A172 (cell line): ENCODE measurements at places on chromosomes 16 and 17.

DNA sequence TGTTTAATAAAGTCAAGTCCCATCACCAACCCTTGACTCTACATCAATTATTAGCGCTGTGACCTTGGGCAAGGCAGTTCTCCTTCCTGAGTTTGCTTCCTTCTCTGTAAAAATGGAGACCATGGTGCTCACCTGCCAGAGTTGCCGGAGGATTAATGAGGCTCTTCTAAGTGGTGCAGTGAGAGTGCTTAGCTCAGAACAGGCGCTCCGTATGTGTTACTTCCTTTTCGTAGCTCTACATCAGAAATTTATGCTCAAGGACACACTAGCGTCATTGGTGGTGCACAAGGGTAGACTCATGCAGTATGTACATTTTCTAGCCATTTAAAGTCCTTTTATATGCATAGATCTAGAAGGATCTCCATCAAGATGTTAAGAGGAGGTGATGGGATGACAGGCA, 17.4 kb upstream of the CMIP start:
- DNase-seq: no peak

DNA sequence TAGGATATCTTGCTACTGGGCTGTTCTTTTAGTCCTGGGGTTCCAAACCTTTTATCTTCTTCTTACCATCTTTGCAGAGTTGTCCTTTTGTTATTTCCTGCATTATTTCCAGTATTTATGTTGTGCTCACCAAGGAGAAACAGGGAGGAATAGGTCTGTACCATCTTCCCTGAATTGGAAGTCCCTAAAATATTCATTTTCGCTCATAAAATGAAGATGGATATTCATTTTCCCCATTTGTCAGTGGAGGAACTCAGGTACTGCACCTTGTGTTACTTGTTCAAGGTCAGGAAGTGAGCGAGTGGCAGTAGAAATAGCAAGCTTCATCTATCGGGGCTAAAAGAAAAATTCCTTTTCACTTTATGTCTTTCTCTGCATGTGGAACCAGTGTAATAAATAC, 989.7 kb downstream of the CDH11 start:
- DNase-seq: no peak

DNA sequence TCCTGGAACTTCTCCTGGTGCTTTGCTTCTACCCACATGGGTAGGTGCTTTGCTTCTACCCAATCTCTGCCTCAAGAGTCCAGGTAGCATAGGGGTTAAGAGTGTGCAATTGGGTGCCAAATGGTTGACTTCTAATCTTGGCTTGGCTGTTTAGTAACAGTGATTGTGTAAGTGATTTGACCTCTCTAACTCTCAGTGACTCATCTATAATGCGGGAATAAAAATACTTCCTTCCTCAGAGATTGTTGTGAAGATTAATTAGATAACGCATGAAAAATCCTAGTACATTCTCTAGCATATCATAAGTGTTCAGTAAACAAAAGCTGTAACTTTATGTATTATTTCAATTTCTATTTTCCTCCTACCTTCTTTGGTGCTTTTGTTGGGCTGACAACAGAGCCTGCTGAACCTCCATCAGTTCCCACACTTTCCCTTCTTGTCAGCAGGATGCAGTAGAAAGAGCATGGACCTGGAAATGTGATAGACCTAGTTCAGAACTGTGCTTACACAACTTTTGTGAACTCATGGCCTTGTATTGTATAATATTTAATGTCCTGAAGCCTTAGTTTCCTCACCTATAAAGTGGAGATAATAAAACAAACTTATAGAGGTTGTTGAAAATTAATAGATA, 72.9 kb upstream of the SMIM36 start:
- DNase-seq: peak; percentile 35

DNA sequence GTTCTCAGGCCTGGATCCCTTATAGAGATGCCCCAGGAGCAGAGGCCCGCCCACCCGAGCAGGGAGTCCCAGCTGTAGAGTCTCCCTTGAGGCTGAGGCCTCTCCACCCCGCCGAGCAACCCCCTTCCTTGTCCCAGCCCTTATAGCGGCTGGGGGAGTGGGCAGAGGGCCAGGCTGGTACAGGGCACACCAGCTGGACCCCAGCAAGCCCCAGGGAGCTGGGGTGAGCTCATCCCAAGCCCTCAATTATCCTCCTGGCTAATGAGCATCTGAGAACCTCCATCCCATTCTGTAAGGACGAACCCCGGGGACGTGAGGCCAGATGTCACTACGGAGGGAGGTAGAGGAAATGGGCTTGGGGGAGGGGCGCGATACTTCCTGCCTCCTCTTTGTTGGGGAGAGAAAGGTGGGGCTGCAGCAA, 3.2 kb upstream of the SNN start:
- no peak for DNase-seq

DNA sequence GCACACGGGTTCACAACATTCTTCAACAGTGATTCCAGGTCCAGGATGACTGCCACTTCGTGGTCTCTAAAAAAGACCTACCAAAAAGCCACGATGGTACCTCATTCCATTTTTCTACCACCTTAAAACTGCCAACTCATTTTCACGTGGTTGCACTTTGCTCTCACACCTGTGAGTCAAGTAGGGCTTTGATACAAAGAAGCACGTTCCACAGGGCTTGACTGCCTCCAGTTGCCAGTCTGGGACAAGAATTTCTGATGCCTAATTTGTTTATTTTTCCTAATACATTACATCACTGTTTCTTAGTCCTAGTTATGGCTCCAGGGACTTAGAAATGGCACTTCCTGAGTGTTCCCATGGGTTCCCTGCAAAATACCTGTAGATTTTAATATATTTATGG, 911.6 kb upstream of the EEF2KMT start:
- DNase-seq: no peak

DNA sequence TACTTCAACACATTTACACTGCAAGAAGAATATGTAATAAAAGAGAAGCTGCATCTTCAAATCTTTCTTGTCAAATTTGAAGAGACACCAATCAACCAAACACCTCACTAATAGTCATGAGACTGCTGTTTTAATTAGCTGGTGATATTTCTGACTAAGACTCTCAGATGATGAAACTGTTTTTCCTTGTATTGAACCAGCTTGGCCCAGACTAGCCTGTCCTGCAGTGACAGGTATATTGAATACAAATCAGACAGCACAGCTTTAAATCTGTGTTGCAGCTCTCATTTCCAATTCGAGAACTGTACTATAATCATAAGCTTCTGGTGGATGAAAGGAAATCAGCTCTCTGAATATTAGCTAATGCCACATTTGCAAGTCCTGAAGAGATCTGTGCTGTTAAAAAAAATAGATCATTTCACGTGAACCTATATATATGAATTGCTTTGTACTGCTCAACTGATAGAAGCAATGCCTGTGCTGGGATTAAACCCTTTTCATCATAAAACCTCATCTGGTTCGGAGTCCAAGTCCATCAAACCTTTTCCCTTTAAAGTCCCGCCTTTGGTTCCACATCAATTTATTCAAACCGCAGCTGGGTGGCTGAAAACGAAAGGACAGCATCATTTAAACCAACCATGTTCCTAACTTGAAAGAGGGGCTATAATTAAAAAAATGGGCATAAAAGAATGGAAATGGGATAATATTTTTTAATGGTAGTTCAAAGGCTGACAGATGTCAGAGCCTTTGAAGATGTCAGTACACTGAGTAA, 306.2 kb downstream of the CEP112 start:
- no peak for DNase-seq

GRCh38 chr16:51982715-51983680, 563.9 kb downstream of the TOX3 start:
- DNase-seq: peak; percentile 82

GRCh38 chr17:44007346-44008204, 3.2 kb downstream of the NAGS start:
- peak; percentile 40 for DNase-seq

GRCh38 chr17:32882734-32883133, 5.8 kb upstream of the MYO1D start:
- no peak for DNase-seq

DNA sequence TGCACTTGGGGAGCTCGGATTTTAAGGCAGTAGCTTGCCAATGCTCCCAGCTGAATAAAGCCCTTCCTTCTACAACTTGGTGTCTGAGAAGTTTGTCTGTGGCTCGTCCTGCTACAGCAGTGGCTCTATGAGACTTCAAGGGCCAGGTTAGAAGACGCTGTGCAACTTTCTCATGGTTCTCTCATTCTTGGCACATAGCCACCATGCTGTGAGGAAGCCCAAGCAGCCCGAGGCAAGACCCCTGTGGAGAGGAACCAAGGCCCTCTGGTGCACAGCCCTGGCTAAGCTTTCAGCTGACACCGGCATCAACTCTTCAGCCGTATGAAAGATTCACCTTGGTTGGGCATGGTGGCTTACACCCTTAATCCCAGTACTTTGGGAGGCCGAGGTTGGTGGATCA, 116.9 kb upstream of the EEF2KMT start:
- DNase-seq: no peak

- no peak for DNase-seq
Measured at GRCh38 chr17:19270704-19271611, 33.8 kb downstream of the EPN2 start.

- no peak for DNase-seq
Measured at GRCh38 chr17:59863616-59864015, 29.1 kb downstream of the TUBD1 start.

DNA sequence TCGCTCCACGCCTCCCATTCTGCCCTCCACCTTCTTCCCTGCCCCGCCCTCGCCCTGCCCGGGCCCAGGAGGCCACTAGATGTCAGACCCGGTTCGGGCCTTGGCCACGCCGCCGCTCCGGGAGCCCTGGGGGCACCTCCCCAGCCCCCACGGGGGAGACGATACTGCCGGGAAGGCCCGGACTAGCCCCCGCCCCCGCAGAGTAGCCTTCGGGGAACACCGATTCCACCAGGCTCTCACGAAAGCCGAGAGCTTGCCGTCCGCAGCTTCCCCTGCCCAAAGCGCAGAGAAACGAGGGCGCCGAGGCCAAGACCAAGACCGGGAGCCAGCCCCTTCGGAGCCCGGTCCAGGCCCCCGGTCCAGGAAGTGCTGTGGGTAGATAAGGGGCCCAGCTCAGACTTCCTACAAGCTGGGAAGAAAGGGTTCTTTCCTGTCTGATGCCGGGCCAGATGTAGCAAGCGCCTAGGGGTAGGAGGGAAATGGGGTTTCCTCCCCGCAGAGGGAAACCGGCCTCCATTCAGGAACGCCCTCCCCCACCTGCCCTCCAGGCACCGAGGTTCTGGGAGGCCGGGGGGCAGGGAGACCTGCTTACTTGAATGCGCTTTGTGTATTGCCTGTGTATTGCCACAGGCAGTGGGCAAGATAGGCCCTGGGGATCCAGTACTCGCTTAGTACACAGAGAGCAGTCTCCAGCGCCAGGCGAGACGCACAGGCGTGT, 806 bp upstream of the CYB561 start:
- DNase-seq: no peak

- no peak for DNase-seq
Measured at GRCh38 chr16:87744750-87745514, 20.9 kb downstream of the KLHDC4 start.

DNA sequence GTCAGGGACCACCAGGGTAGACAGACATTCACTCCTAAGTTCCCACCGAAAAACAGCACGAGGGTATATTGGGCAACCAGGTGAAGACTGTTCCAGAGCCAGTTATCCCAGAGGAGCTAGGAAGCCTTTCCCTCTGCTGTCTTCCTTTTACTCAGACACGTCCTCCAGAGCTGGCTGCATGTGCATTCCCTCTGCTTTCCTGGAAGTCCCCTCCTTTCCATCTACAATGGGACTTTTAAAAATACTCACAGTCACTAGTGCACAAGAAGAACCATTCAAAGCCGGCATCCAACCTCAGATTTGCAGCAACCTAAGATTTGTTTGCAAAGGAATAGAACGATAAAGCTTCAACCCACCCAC, 32.5 kb upstream of the CRISPLD2 start:
- DNase-seq: no peak

- DNase-seq: peak; percentile 56
Measured at GRCh38 chr16:27639561-27640276, 89.8 kb downstream of the KATNIP start.

DNA sequence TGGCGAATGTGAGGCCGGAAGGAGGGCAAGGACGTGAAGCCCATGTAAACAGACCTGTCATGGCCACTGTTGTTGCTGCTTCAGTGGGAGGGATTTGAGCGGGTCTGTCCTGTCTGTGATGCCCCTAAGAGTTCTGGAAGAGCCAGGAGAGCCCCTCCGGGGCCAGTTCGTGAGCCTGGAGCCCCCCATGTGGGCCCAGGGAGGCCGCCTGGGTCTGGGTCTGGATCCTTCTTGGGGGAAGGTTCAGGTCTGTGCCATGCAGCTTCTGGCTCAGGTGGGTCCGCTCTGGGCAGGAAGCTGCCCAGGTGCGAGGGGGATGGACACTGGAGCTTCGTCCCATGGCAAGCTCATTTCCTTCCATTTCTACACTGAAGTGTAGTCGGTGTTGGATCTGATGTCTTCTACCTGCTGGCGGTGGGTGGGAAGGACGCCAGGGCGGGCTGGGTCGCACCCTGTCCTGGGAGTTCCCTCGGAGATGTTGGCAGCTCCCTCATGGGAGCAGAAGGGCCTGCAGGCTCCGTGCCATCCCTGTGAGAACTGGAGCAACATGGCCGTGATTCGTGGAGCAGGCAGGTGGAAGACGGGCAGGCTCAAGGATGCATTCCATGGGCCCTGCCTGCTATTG, 11.2 kb upstream of the WFIKKN1 start:
- no peak for DNase-seq

GRCh38 chr17:75124041-75124818, 7.3 kb downstream of the NT5C start:
- DNase-seq: peak; percentile 100

DNA sequence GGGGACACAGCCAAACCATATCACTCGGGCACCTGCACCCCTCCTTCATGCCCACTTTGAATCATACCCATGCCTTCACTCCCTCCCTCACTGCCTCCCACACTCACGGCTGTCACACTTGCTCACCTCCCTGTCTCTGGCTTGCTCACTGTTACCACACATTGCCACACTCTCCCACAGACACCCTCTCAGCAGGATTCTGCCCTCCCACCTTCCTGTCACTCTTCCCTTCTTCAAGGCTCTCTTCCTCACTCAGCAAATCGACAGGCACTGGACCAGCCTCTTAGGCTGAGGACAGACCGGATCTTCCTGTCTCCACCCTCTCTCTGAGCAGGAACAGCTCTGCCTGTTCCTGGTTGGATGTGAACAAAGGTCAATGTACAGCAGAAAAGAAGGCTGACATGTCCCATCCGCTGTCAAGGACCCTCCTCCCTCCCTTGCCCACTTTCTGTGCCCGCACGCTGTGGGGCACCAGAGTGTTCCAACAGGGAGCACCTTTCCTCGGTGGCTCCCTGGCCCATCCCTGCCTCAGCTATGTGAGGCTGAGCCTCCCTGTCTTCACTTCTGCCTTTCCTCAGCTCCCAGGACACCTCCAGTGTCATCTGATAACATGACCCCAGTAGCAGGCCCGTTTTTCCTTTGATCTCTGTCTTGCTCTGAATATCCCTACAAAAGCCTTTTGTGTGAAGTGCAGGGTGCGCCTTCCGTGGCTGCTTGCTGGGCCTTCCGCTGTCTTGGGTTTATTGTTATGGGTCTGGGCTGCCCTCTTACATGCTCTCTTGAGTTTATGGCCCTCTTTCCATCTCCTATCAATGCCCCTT, 47.0 kb downstream of the CCDC182 start:
- no peak for DNase-seq

- DNase-seq: no peak
Measured at GRCh38 chr16:5605404-5605803, 507.8 kb upstream of the EEF2KMT start.

GRCh38 chr16:89598199-89598598, 15.2 kb upstream of the DPEP1 start:
- DNase-seq: no peak
